Right lung (tissue), 10 donors: ENCODE measurements at places on chromosomes 3 and 15. TPM values are rescaled to one million over a fixed set of nuclear protein-coding genes. Genes with fewer than 3 reads are reported as not detected.

SLC6A1 gene
- polyA plus RNA-seq, result 6.0 TPM

SLC15A2 gene
- polyA plus RNA-seq, result 26.0 TPM

CRABP1 gene
- not detected for polyA plus RNA-seq

GUCA1C gene
- polyA plus RNA-seq, result not detected

PXYLP1 gene
- polyA plus RNA-seq, result 28.5 TPM

DHFR2 gene
- polyA plus RNA-seq, result 10.6 TPM
